ENCODE measurements at places on chromosomes 4 and X.

- no peak for DNase-seq
Observed at GRCh38 chr4:185955826-185956543, 113.0 kb upstream of the TLR3 start.

DNA sequence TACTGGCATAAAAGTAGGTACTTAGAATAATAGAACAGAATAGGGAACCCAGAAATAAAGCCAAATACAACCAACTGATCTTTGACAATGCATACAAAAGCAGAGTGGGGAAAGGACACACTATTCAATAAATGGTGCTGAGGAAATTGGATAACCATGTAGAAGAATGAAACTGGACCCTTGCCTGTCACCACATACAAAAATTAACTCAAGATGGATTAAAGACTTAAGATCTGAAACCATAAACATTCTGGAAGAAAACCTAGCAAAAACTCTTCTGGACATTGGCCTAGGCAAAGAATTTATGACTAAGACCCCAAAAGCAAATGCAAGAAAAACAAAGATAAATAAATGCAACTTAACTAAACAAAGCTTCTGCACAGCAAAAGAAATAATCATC is 45.6 kb downstream of the ARFIP1 start:
- no peak for DNase-seq

- no peak for DNase-seq
Observed at GRCh38 chr4:150722908-150723362, 141.0 kb downstream of the MAB21L2 start.

- DNase-seq = no peak
Observed at GRCh38 chr4:177293208-177294033, 16.3 kb upstream of the NEIL3 start.

- DNase-seq = no peak
Observed at GRCh38 chr4:8283161-8283560, 13.6 kb downstream of the HTRA3 start.

DNA sequence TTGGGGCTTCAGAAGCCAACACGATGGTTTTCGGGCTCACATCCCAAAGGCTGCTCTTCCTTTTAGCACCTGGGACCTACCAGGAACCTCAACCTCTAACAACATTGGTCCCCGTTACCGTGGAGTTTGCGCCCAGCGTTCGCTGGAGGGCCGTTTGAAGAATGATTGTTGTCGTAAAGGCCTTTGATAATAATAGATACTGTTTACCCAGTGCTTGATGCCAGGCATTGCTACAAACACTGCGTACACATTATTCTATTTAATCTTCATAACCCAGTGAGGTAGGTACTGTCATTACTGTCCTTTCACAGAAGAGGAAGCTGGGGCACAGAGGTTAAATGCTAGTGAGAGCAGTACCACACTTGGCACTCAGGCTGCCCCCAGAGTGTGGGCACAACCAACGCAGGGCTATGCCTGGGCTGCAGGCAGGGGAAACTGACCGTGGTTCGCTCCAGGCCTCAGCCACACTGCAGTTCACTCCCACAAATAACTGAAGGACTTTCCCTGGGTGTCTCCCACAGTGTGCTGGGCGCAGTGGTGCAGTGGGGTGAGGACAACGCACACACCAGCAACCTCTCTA is 1.0 kb upstream of the ACSL1 start:
- DNase-seq = no peak

DNA sequence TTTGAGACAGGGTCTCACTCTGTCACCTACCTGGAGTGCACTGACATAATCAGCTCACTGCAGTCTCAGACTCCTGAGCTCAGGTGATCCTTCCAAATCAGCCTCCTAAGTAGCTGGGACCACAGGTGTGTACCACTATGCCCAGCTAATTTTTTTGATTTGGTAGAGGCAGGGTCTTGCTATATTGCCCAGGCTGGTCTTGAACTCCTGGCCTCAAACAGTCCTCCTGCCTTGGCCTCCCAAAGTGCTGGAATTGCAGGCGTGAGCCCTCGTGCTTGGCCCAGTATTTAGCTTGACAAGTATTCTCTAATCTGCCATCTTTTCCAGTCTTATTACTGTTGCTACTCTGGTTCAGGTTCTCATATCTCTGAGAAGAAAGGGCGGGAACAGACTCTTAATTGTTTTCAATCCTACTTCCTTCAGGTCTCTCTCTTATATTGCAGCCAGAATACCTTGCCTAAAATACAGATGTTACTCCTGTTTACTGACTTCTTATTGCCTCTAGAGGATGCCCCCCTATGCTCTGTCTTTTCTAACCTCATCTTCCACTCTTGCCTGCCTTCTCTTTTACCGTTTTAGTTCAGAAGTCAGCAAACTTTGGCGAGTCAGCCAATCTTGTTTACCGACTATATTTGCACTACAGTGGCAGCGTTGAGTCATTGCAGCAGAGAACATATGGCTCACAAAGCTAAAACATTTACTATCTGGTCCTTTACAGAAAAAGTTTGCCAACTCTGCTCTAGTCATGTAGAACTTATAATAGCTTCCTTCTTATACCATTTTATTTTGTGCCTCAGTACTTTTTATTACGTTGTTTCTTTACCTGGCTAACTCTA is 19.0 kb downstream of the MRPL1 start:
- DNase-seq = no peak

- DNase-seq = no peak
Observed at GRCh38 chr4:72969976-72970375, 99.5 kb downstream of the COX18 start.

- no peak for DNase-seq
Observed at GRCh38 chr4:88812420-88812819, 114.8 kb upstream of the NAP1L5 start.

GRCh38 chrX:1894740-1895139 is 279.9 kb downstream of the ASMT start:
- DNase-seq = no peak

DNA sequence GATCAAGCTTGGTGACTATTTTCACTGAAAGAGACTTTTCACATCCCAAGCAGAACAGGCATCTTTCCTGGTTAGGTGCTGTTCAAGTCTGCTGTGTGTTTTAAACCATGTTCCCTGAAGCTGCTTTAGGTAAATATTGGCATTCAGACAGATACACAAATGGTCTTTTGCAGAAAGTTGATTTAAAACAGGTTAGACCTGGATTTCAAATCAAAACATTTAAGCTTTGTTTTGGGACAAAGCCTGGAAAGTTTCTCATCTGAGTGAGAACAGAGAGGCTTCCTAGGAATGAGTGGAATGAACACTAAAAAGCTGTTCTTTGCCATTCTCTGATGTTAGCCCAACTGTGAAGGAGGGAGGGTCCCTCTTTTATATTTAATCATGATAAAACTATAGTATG is 10.1 kb downstream of the ANXA3 start:
- DNase-seq = no peak

DNA sequence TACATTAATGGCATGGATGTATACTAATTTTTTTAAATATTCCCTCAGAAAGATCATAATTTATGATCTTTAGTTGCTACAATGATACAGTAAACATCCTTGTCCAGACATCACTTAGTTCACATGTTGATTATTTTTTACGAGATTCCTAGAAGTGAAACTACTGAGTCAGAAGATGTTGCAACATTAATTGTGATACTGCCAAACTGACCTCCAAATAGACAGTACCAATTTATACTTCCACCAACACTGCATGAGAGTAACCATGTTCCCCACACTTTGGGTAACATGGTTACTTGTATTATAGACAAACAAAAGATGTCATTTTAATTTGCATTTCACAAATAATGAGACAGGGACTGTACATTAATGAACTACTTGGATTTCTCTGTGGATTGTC is 19.6 kb downstream of the RCHY1 start:
- DNase-seq = no peak

- no peak for DNase-seq
Observed at GRCh38 chr4:53928825-53929224, 135.6 kb downstream of the CHIC2 start.

GRCh38 chrX:43970528-43970927 is 2.7 kb downstream of the NDP start:
- no peak for DNase-seq

DNA sequence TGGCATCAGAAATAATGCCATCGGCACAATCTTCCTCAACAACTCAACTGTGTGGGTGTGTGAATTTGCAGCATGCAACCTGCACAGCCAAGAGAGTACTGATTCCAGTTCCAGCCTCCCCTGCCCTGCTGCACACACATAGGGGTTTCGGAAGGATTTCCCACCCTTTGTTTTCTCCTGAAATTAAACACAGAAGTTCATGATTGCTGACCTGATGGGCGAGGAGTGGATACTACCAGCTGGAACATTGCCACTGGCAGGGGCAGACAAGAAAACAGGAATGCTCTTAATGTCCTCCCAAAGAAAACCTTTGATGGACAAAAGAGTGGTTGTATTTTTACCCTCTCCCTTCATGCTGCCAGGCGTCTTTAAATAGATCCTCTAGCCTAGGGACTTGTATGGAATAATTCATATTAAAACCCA is 4.8 kb downstream of the NDP start:
- no peak for DNase-seq

DNA sequence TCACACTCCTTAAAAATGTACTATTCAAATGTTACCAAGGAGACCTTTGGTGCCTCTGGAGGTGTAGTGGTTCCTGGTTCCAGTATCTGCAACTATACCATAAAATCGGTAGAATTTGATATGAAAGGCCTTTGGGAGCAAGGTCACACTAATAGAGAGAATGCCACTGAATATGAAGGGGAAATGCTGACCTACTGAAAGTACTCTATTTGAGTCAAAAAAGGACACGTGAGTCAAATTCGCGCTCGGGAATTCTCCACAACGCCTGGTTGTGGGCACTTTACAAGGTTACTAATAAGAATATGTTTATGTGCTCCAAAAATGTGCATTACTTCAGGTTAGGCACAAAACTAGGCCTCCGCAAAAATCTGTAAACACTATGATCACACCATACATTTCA is 39.5 kb upstream of the RELL1 start:
- no peak for DNase-seq

DNA sequence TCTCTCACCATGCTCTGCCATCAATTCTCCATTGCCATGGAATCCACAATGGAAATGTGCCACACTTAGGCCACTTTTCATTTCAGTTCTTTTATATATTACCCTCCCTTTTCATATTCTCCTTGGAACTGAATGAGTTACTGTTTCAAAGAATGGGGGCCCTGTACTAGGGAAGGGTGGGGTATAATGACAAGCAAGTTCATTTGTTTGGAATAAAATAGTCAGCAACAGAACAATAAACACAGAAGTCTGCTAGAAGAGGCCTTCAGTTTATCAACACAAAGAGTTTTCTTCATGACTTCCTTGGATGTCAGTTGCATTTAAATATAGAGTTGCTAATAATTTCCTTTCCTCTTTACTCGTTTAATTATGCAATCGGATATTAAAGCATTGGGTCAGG is 478.3 kb upstream of the FTHL17 start:
- no peak for DNase-seq

GRCh38 chr4:4225915-4226605 is 669 bp downstream of the OTOP1 start:
- DNase-seq = no peak

DNA sequence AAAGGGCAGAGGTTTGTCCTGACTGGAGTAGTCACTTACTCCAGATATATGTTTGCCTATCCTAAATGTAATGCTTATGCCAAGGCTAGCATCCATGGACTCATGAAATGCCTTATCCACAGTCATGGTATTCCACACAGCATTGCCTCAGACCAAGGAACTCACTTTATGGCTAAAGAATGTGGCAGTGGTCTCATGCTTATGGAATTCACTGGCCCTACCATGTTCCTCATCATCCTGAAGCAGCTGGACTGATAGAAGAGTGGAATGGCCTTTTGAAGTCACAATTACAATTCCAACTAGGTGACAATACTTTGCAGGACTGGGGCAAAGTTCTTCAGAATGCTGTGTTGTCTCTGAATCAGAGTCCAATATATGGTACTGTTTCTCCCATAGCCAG is 1014.8 kb downstream of the RAPGEF2 start:
- no peak for DNase-seq

DNA sequence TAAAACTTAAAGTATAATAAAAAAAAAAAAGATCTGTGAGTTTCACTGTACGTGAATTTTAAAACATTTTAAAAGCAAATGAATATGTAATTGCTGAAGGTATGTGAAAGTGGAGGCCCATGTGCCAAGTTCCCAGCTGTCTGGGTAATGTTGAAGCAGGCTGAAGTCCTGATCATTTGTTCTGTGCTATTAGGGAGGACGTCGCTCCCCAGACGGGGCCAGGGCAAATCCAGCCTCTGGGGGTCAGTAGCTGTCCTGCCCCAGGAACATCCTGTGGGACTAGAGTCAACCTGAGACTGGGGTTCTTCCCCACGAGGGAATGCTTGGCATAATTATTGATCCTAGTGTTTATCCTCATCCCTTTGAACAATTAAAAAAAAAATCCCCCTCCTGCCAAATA is 48.8 kb downstream of the PDE5A start:
- DNase-seq = no peak

GRCh38 chr4:4410271-4410670 is 23.4 kb downstream of the NSG1 start:
- DNase-seq = no peak

DNA sequence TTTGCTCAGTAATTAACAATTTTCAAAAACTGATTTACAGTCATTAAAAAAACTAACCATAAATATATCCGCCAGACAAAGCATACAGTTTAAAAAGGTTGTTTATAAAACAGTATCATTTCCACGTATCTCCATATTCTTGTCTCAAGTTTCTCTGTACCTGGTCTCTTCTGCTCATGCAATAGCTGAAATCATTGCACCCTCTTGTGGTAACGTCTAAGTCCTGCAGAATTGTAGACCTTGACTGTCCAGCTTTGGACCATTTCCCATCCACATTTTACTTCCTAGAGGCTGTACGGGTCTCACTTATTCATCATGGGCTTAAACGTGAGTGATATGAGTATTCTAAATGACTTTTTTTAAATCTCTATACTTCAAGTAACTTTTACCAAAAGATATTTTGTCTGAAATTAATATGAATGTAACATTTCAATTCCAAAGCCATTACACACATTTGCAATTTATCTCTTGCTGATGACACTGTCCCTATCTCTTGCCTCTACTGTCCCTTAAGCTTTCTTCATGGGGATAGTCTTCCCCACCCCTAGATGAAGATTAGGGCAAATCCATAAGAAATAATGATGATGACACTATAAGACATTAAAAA is 118.5 kb downstream of the BTC start:
- peak; percentile 10 for DNase-seq

DNA sequence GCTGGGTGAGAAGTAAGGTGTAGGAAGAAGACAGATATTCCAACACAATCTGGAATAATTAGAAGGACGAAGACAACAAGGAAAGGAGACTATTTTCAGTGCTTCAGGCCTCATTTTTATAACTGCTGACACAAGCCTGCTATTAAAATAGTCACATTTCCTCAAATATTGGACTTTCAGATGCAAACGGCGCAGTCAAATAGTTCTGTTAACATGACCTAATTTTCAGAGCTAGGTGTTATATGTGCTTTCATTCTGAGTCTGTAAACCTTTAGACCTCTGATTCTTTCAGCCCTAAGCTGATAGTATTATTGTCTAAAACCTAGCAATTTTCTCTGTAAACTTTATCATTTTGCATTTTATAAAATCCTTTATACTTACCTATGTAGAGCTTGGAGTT is 261.5 kb downstream of the IL1RAPL1 start:
- DNase-seq = no peak

DNA sequence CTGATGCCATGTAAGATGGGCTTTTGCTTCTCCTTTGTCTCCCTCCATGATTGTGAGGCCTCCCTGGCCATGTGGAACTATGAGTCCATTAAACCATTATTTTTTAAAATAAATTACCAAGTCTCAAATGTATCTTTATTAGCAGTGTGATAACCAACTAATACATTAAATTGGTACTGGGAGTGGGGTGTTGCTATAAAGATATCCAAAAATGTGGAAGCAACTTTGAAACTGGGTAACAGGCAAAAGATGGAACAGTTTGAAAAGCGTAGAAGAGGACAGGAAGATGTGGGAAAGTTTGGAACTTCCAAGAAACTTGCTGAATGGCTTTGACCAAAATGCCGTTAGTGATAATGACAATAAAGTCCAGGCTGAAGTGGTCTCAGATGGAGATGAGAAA is 526.7 kb downstream of the SH3BGRL start:
- no peak for DNase-seq
